Ascending aorta (tissue), 2 donors: ENCODE measurements at places on chromosomes 12 and 14.

DNA sequence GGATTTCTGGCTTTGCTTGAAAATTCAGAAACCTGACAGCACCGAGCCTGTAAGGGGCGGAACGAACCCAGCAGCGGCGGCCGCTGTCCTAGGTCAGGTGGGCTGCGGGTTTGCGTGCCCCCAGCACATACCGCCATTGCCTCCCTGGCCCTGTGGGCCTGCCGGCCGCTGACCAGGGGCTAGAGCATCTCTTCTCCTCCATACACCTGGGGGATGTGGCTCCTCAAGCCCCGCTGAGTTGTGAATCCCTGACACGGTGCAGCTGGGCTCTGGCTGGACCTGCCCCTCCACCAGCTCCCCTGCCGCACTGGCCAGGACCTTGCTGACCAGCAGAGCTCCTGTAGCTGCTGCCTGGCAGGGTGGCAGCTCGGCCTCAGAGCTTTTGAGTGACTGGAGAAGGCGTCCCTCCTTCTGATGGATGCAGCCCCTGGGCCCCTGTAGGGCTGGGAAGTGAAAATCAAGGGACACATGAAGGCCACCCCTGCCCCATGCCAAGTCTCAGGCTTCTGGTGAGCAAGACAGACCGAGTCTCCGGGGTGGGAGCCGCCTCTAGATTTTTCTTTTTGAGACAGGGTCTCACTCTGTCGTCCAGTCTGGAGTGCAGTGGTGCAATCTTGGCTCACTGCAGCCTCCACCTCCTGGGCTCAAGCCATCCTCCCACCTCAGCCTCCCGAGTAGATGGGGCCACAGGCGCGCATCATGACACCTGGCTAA is 184.9 kb upstream of the SFSWAP start:
- no peaks in the 10 kb centered on the region for H3K4me1 ChIP-seq
- no peaks in the 10 kb centered on the region for H3K27me3 ChIP-seq
- no peak overlapping the region for H3K4me3 ChIP-seq
- DNase-seq: no peak

DNA sequence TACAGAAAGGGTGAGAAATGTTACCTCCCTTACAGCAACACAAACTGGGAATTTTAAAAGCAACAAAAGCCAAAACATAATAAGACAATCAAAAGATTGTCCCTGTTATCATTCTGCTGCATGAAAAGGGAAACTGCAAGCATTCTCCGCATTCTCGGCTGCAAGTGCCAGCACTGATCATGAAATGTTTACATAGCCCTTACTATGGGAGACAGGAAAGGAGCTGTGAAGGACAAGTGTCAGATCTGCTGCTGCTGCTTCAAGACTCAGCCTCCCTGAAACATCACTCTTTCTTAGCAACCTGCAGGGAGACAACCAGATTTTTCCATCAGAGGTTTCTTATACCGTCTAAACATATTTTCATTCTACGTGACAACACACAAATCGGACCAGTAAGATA is 20.1 kb downstream of the DENND5B start:
- H3K4me3 ChIP-seq: no peak overlapping the region
- H3K27ac ChIP-seq: no peak overlapping the region
- H3K4me1 ChIP-seq: peaks cover 6% of the 10 kb centered on the region
- no peak for DNase-seq
- no peaks in the 10 kb centered on the region for H3K36me3 ChIP-seq
- H3K27me3 ChIP-seq: no peaks in the 10 kb centered on the region

GRCh38 chr14:39984323-39984722 is 552.1 kb upstream of the FBXO33 start:
- H3K4me1 ChIP-seq: no peaks in the 10 kb centered on the region
- no peaks in the 10 kb centered on the region for H3K36me3 ChIP-seq
- no peak for DNase-seq
- H3K27ac ChIP-seq: no peak overlapping the region

GRCh38 chr12:39431797-39432196 is 11.1 kb downstream of the KIF21A start:
- H3K27me3 ChIP-seq: no peaks in the 10 kb centered on the region
- no peaks in the 10 kb centered on the region for H3K4me1 ChIP-seq
- H3K4me3 ChIP-seq: no peak overlapping the region
- no peaks in the 10 kb centered on the region for H3K36me3 ChIP-seq

DNA sequence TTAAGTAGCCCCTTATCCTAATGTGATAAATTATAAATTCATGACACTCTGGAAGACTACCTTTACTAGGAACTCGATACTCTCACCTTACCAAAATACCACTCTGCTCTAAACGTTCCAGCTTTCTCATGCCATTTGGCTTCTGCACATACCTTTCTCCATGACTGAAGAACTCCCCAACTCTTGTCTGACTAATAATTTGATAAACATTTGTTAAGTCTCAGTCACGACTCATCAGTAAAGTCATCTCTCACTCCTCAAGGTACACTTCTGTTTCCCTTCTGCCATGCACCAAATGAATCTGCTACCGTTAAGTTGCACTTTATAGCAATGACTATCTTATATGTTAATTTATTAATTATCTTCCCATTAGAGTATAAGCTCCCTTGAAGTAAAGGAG is 498.3 kb upstream of the NOVA1 start:
- H3K27me3 ChIP-seq: no peaks in the 10 kb centered on the region
- no peak overlapping the region for H3K27ac ChIP-seq
- H3K4me1 ChIP-seq: no peaks in the 10 kb centered on the region
- DNase-seq: no peak
- no peaks in the 10 kb centered on the region for H3K36me3 ChIP-seq
- H3K4me3 ChIP-seq: no peak overlapping the region

DNA sequence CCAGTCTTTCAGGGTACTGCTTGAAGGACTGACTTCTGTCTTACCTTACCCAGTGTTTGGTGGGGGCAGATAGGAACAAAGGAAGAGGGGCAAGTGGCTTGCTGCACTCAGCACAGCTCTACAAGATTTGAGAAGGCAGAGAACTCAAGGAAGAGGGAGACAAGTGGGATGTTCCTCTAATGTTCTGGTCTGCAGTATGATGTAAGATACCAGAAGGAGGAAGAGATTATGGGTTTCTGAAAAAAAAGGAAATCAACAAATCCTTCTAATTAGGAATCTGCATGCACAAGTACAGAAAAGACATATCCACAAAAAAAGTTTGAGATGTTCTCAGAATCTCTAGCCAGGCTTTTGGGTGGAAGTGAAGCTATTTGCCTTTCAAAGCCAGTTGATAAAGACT is 37.1 kb downstream of the USP15 start:
- DNase-seq: no peak
- peaks cover 17% of the 10 kb centered on the region for H3K36me3 ChIP-seq
- H3K27me3 ChIP-seq: no peaks in the 10 kb centered on the region
- no peak overlapping the region for H3K27ac ChIP-seq

- no peaks in the 10 kb centered on the region for H3K36me3 ChIP-seq
- peaks cover 17% of the 10 kb centered on the region for H3K4me1 ChIP-seq
- H3K4me3 ChIP-seq: no peak overlapping the region
- H3K27ac ChIP-seq: no peak overlapping the region
Observed at GRCh38 chr14:60274448-60274847, 25.4 kb downstream of the PPM1A start.

- no peaks in the 10 kb centered on the region for H3K27me3 ChIP-seq
- DNase-seq: no peak
- peak overlapping the region; percentile 22 for H3K4me3 ChIP-seq
- no peaks in the 10 kb centered on the region for H3K36me3 ChIP-seq
- peaks cover 49% of the 10 kb centered on the region for H3K4me1 ChIP-seq
Observed at GRCh38 chr12:1972260-1972659, 32.0 kb downstream of the DCP1B start.

GRCh38 chr12:71162832-71163763 is 5.3 kb upstream of the TSPAN8 start:
- no peaks in the 10 kb centered on the region for H3K27me3 ChIP-seq
- H3K4me3 ChIP-seq: no peak overlapping the region
- H3K36me3 ChIP-seq: no peaks in the 10 kb centered on the region
- H3K4me1 ChIP-seq: peaks cover 4% of the 10 kb centered on the region
- H3K27ac ChIP-seq: no peak overlapping the region

DNA sequence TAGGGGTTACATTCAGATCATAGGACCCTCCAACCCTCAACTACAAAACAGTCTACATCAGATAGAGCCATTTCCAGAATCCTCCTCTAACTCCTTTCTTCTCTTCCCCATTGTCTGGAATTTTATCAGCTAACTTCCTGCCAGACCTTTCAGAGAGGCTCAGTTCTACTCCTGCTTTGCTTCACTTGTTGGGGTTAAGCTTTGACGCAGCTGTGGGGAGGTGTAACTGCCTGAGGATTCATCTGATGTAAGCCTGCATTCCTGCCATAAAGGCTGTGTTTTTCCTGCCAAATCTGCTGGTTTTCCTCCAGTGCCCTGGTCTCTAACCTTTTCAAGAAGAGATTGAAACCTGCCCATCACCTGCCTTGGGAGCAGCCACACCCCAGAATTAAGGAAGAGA is 16.9 kb downstream of the DHRS2 start:
- no peak for DNase-seq
- H3K27ac ChIP-seq: no peak overlapping the region
- H3K4me3 ChIP-seq: no peak overlapping the region
- no peaks in the 10 kb centered on the region for H3K4me1 ChIP-seq
- no peaks in the 10 kb centered on the region for H3K36me3 ChIP-seq

DNA sequence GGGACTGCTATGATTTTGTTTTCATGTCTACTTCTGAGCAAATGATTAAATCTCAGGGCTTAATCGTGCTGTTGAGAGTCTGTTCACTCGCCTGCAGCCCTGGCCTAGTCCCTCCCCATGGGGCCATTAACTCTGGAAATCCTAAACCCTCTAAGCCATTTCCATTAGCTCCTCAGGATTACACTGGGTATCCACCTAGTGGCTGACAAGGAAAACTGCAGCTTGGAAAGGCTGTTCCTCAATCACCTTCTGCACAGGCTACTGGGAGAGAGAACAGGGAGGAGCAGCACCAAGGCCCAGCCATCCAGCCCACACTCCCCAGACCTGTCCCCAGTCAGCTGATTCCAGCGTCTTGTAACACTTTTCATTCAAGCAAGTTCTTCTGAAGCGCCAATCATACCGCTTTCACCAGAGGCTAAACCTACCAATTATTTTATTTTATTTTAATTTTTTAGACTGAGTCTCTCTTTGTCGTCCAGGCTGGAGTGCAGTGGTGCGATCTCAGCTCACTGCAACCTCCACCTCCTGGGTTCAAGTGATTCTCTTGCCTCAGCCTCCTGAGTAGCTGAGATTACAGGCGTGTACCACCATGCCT is 48.7 kb downstream of the NEUROD4 start:
- no peaks in the 10 kb centered on the region for H3K4me1 ChIP-seq
- no peak overlapping the region for H3K27ac ChIP-seq
- no peak for DNase-seq
- no peak overlapping the region for H3K4me3 ChIP-seq
- H3K27me3 ChIP-seq: no peaks in the 10 kb centered on the region

DNA sequence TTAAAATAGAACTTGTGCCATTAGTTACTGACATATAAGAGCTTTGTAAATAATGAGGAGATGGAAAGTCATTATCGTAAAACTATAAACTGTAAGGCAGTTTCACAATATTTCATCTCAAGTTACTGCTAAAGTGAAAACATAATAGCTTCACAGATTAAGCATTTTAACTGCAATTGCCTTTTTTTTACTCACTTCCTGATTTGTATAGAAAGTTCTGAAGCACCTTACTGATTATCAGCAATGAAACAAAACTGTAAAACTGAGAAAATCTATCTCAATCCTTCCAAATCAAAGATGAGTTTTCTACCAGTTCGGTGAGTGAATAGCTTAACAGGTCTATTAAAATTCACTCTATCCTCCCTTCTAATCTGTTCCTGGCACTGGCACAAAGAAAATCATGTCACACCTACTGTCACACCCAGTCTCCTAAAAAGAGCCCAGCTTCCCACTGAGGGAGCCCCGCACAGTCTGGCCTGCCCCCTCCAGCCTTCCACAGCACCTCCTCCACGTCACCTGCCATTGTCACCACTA is 161.4 kb upstream of the ABCD2 start:
- no peaks in the 10 kb centered on the region for H3K36me3 ChIP-seq
- no peaks in the 10 kb centered on the region for H3K4me1 ChIP-seq
- no peak overlapping the region for H3K4me3 ChIP-seq
- no peaks in the 10 kb centered on the region for H3K27me3 ChIP-seq
- DNase-seq: no peak

DNA sequence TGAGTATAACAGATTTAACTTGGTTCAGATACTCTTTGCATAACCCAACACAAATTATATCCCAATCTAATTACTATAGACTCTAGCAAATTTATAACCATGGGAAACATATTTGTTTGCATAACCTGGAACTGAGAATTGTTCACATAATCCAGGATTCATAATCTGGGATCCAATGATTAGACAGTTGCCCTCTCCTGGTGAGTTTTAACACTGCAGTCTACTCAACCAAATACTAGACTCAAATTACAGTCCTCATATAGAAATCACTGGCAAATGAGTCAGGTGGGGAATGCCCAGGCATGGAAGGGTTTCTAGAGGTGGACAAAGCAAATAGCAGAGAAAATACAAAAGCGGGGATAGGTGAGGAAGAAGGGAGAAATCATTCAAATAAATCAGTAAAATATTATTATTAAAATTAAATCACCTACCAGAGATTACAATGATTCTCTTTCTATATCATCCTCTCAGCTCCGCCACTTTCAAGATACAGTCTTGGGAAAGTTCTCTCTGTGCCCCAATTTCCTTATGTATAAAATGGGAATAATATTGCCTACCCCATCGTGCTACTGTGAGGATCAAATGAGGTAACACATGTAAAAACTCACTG is 9.4 kb downstream of the GCH1 start:
- no peak overlapping the region for H3K27ac ChIP-seq
- H3K4me3 ChIP-seq: no peak overlapping the region
- H3K4me1 ChIP-seq: no peaks in the 10 kb centered on the region
- H3K36me3 ChIP-seq: no peaks in the 10 kb centered on the region

- peak overlapping the region; percentile 15 for H3K27ac ChIP-seq
- no peak overlapping the region for H3K4me3 ChIP-seq
- no peaks in the 10 kb centered on the region for H3K27me3 ChIP-seq
- no peak for DNase-seq
- H3K36me3 ChIP-seq: peaks cover 75% of the 10 kb centered on the region
Observed at GRCh38 chr12:4293299-4293965, 19.9 kb downstream of the CCND2 start.

DNA sequence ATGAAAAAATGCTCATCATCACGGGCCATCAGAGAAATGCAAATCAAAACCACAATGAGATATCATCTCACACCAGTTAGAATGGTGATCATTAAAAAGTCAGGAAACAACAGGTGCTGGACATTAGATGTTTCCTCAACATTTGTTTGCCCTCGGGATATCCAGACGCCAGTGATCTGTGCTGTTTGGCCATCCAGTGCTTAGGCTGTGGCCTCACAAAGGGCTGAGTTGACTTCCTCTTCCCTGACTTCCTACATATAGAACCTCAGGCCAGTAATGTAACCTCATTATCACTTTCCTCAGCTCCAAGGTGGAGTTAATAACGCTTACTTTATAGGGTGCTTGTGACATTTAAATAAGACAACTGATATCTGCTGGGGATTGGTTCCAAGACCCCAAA is 51.8 kb downstream of the SLC15A5 start:
- no peaks in the 10 kb centered on the region for H3K27me3 ChIP-seq
- H3K4me1 ChIP-seq: no peaks in the 10 kb centered on the region
- H3K27ac ChIP-seq: no peak overlapping the region
- no peak overlapping the region for H3K4me3 ChIP-seq
- no peak for DNase-seq
